Stimulated activated naive CD8-positive, alpha-beta T cell treated with anti-CD3 and anti-CD28 coated beads, Interleukin-15, amount 100 ng/mL, for 72 hours (primary cell): ENCODE measurements at places on chromosomes 3 and 15.

- no peak for DNase-seq
These were observed 1106.8 kb downstream of the ROBO1 start for GRCh38 chr3:78660957-78661356.

DNA sequence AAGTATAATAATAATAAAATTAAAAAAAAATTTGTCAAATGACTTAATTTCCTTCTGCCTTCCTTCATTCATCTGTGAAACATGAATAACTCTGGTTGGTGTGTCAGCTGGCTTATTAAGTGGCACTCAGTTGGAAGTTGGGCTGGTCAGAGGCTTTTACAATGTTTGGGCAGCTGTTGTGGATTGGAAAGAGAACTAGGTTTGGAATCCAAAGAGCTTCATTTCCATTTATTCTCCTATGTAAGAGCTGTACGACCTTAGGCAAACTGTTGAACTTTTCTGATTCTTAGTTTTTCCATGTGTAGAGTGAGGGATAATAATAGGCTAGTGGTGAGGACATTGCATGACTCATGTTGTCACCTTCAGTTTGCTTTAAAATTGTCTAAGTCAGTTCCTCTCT, 606.7 kb downstream of the PDCD6IP start:
- no peak for DNase-seq

GRCh38 chr3:59502806-59503205, 453.0 kb upstream of the CFAP20DC start:
- peak; percentile 5 for DNase-seq

- DNase-seq = no peak
These were observed 132.8 kb downstream of the KCNAB1 start for GRCh38 chr3:156253150-156253549.

DNA sequence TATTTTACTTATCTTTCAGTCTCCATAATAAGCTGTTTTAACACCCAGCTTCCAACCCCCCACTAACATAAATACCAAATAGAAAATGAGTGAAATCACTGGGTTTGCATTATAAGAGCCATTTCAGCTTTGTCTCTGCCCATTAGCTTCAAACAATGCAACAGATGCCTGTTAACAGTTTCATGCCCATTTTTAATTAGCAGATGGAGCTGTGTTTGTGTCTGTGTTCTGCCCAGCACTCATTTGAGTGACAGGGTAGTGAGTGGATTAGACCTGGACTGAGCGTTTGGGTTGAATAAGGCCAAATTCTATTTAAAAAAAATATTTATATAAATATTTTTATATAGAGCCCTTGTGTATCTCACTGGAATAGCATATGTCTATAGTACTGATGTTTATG, 7.4 kb downstream of the RAB8B start:
- no peak for DNase-seq

DNA sequence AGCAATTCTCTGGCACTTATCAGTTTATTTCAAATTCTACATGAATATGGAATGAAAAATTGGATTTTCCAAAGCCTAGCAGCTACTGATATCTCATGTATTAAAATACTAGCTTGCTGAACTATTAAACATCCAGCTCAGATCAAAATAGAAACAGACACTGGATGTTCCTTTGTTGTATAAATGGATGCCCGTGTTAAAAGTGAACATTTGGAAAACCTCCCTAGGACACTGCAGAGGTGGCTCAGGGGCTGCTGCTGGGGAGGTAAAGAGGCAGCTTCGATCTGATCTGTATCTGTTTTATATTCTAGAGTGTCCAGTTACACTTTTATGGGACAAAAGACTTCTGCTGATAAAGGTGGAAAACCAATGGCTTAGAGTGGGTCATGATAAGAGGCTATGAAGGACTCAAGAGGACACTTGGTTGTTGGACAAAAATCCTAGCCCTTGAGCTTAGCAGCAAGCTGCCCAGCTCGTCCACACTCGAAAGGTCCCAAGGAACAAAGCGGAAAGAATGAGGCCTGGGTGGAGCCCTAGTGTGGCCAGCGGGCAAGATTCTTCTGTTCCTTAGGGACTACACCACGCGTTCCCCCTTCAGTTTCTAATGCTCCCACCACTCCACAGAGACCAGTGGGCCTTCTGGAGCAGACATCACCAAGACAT, 9.9 kb downstream of the MESD start:
- no peak for DNase-seq

DNA sequence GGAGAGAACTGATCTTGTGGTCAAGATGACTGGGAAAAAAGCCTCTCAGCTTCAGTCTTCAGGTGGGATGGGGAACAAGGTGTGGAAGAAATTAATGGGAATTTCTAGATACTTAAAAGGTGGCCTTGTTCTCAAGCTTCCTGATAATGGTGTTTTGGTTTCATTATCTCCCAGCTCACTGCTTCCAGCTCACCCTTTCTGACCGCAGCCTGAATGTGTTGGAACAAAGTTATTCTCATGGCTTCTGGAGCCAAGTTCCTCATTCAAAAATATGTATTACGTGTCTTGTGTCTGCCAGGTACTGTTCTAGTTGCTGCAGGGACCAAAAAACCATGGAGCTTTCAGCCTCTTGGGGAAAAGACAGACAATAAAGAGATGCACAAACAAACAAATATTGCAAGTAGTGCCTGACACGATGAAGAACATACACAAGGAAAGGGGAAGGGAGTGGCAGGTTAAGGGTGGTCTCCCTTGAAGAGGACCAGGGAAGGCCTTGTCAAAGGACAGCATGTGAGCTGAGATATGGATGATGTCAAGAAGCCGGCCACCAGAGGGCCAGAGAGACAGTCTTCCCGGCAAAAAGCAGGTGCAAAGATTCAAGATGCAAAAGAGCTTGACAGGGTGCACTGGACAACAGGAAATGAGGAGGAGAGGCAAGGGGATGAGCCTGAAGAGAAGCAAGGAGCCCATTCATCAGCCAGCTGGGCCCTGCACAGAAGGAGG, 35.5 kb downstream of the ARRDC4 start:
- no peak for DNase-seq

- DNase-seq = no peak
These were observed 467.1 kb downstream of the RAP2B start for GRCh38 chr3:153629148-153629547.

DNA sequence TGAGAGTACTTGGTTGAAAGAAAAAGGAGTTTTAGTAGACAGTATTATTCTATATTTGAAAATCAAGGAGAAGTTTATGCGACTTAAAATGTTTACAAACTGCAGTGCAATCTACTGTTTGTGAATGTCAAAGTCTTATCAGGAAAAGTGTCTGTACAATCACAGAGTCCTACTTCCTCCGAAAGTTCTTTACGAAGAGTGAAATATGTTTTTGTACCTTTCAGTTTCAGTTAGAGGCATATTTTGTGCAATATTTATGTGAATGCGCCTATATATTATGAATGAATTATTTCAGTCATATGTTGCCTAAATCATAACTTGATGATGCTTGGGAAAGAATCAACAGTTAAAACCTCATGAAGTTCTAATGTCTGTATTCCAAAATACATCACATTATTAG, 31.5 kb downstream of the NGRN start:
- DNase-seq = no peak

DNA sequence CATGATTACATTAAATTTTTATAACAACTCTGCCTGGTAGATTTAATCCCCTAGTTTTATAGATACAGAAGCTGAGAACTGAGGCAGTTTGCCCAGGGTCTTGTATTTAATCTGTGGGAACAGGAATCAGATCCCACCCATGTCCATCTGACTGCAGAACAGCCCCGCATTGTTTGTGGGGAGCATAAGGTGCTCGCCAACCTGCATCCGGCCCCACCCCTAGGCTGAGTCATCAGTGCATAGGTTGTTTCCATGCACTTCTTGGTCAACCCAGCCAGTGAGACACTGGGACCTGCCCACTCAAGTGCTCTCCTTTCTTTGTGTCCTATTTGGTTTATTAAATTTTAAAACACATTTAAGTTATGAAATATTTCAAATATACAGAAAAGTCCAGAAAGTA, 266.2 kb downstream of the OPA1 start:
- no peak for DNase-seq

DNA sequence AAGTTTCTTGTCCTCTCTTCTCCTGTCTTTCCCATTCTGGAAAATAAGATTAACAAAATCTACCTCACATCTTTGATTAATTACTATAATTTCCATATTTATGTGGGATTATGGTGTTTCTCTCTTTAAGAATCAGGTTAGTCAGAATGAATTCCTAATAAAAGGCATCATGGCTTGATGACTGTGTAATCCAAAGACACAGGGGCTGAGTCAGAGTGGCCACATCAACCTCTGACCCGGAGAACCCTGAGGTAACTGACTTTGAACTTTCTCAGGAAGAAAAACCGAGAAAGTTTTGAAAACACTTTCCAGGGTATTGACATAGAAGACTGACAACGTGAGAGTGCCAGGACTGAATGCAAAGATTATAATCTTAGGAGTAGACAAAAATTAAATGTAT, 170.3 kb upstream of the MCTP2 start:
- DNase-seq = no peak

DNA sequence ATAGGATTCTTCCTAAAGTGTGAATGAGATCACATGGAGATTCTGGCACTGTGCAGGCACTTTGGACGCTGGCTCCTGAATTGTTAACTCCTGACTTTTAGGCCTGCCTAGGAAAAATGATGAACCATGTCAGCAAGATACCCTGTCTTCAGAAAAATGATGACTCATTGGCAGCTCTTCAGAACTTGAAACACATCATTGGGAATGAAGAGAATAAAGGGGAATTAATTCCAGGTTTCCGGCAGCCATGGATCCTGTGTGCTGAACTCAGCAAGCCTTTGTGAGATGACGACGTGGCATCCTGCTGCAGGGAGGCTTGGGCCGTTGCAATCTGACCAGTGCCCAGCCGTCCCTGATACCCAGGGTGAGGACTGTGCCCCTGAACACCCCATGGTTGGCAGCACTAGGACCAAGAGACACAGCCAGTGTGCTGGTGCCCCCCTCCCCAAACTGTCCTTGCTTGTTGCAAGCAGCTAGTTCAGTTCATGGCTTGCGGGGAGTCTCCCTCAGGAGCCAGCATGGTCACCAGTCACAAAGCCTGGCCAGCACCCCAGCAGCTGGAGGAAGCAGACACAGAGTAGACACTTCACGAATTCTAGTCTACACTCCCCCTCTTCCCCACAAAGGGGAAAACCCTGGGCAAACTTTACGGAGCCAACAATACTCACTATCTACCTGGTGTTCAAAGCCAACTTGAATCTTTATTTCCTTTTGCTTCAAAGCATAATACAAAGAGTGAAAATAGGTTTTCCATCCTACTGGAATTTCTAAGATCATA, 7.8 kb upstream of the LIPC start:
- no peak for DNase-seq

DNA sequence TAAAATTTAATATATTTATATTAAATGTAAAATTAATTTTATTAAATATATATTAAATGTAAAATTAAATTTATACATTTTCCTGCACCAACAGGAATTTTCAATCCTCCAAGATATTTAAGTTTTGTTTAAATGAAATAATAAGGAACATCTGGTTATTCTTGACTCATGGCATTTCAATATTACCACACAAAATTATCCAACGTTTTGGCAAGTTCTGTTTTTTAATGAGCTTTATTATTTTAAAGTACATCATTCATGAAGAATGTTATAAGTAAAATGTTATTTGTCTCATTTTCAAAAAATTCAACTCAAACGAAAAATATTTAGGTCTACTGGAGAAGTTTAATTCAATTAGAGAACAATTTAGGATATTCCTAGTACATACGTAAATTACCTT, 811.4 kb downstream of the NAALADL2 start:
- DNase-seq = no peak

DNA sequence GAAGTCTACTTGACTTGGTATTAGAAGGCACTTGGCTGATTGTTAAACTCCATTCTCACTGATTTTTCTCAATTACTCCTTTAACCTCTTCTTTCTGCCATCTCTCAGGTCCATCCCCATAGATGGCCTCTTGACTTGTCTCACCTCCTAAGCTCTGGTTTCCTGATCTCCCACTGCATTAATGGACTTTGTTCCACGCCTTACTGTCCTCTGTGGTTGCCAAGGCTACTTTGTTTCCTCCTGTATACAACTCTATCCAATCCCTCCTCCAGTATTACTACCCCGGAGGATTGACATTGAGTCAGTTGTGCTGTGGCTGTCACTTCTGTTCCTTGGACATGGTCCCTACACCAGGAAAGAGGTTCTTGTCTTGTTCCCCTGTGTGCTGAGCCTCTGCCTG, 10.6 kb upstream of the GLCE start:
- no peak for DNase-seq

- no peak for DNase-seq
These were observed 51.5 kb downstream of the SST start for GRCh38 chr3:187618722-187619121.

GRCh38 chr3:103127098-103127630, 692.3 kb downstream of the ZPLD1 start:
- no peak for DNase-seq

DNA sequence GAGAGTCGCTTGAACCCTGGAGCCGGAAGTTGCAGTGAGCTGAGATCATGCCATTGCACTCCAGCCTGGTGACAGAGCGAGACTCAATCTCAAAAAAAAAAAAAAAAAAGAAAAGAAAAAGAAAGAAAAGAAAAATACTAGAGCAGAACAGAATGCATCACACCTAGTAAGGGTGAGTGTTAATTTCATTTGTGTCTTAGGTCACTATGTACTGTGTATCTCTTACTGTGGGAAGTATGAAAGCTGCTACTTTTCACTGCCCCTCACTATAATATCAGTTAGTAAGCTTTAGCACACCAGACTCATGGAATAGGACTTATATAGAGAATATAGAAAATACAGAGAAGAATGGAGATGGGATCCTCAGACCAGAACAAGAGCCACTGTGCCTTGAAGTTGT, 45.9 kb upstream of the RASA2 start:
- no peak for DNase-seq

GRCh38 chr3:16447135-16447534, 66.4 kb downstream of the RFTN1 start:
- DNase-seq = no peak

- no peak for DNase-seq
These were observed 81.4 kb upstream of the LMOD3 start for GRCh38 chr3:69203631-69204314.

- no peak for DNase-seq
These were observed 67.4 kb downstream of the MYLK start for GRCh38 chr3:123816673-123817207.

DNA sequence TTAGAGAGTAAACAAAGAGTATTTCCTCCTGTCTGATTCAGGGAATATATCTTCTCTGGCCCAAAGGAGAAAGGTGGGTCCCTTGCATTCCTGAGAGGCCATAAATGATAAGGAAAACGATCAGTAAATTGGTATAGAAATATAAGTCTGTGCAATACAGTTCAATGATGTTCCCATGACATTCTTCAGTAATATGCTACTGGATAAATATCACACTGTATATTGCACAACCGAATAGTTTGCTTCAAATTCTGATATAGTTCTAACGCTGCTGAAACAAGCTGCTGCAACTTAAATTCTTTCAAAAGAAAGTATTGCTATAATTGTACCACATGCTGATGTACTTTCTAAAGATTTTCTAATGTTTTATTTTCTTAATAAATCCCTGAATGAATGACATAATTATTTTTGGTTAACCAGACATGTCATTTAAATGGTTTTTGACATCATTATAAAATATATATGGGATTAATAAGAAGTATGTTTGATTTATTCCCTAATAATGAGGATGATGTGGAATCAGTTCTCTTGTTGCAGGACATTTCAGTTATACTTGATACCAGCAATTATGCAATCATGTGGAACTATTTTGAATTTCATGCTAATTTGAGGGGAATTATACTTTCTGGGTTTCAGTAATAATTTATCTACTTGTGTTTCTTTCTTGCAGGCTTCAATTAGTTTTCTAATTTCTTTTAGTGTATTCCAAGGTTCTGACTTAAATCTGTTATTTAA, 44.9 kb downstream of the FGF7 start:
- DNase-seq = no peak

GRCh38 chr15:62242999-62243398, 77.9 kb upstream of the C2CD4B start:
- no peak for DNase-seq
